ENCODE measurements at places on chromosomes 2 and 18.

- DNase-seq: no peak
Measured at GRCh38 chr2:41994233-41994637, 53.6 kb upstream of the PKDCC start.

DNA sequence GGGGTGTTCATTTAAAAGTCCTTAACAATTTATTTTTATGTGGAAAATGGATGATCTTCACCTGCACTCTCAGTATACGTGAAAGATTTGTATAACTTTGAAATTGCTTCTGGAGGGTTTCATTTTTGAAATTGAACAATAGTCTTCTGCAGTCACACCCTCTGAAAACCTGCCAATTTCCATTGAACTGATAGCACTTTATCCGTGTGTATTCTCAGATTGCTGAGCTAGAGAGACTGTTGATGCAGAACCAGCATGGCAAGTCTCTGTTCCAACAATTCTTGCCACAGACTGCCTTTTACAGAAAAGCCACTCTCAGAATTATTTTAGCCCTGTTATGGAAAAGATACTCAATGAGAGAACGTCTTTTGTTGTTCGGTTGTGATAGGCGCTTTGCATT is 6.6 kb upstream of the GULP1 start:
- no peak for DNase-seq

GRCh38 chr18:371609-371982 is 103.7 kb upstream of the THOC1 start:
- DNase-seq: no peak

DNA sequence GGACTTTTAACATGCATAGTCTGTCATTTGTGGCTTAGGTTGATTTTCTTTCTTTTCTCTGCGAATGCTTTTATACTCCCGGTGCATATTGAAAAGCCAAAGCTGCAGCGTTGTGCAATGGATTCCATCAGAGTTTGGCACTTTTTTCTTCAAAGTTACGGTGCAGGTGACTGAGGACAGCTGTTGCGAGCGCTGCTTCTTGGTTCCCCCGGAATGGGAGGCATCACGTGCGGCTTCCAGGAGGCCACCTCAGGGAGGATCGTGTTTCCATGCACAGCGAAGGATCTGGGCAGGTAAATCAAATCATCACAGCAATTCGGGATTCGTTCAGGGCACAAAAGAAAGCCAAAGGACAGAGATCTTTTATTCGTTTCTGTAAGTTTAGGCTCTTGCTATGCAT is 109.6 kb upstream of the ALKAL2 start:
- DNase-seq: no peak

All from NT2/D1 (cell line).